ENCODE measurements at places on chromosomes 4 and X.

- no peaks in the 10 kb centered on the region for H3K27me3 ChIP-seq
- no peak overlapping the region for H3K4me3 ChIP-seq
- no peak overlapping the region for H3K27ac ChIP-seq
- no peak for DNase-seq
- no peaks in the 10 kb centered on the region for H3K4me1 ChIP-seq
Observed at GRCh38 chr4:140968371-140968770, 164.9 kb downstream of the RNF150 start.

DNA sequence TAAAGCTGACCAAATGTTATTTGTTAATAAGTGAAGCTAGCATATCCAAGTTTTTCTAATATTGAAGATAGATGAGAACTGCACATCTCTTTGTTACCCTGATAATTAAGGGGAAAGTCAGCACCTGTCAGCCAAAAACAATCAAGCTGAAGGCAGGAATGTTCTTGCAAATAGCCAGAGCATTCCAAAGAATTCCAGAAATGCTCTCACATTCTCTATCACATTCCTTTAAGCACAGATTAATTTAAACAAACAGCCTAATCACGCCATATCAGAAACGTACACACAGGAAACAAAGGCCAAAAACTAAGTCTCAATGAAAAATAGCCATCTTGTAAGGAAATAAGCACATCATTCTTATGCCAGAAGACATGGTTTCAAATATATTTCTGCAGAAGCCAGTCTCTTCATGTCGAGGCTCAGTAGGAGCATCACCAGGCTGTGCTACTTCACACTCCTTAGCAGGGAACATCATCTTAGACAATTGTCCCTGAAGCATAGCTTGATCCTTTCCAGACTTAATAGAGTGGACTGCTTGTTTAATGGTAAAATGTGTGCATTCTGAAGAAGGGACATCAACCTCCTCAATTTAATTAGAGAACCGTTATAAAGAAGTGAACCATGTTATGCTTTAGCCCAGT is 252.9 kb upstream of the TTC29 start:
- H3K4me1 ChIP-seq: no peaks in the 10 kb centered on the region
- H3K36me3 ChIP-seq: no peaks in the 10 kb centered on the region
- H3K27ac ChIP-seq: no peak overlapping the region
- no peak overlapping the region for H3K4me3 ChIP-seq
- DNase-seq: no peak

GRCh38 chr4:133775881-133776280 is 425.7 kb downstream of the PABPC4L start:
- no peaks in the 10 kb centered on the region for H3K4me1 ChIP-seq
- H3K27me3 ChIP-seq: no peaks in the 10 kb centered on the region
- H3K4me3 ChIP-seq: no peak overlapping the region
- H3K27ac ChIP-seq: no peak overlapping the region
- DNase-seq: no peak
- no peaks in the 10 kb centered on the region for H3K36me3 ChIP-seq

GRCh38 chr4:14787894-14788293 is 214.4 kb upstream of the CPEB2 start:
- H3K4me1 ChIP-seq: no peaks in the 10 kb centered on the region
- no peak for DNase-seq
- no peaks in the 10 kb centered on the region for H3K36me3 ChIP-seq
- no peaks in the 10 kb centered on the region for H3K27me3 ChIP-seq
- no peak overlapping the region for H3K27ac ChIP-seq

DNA sequence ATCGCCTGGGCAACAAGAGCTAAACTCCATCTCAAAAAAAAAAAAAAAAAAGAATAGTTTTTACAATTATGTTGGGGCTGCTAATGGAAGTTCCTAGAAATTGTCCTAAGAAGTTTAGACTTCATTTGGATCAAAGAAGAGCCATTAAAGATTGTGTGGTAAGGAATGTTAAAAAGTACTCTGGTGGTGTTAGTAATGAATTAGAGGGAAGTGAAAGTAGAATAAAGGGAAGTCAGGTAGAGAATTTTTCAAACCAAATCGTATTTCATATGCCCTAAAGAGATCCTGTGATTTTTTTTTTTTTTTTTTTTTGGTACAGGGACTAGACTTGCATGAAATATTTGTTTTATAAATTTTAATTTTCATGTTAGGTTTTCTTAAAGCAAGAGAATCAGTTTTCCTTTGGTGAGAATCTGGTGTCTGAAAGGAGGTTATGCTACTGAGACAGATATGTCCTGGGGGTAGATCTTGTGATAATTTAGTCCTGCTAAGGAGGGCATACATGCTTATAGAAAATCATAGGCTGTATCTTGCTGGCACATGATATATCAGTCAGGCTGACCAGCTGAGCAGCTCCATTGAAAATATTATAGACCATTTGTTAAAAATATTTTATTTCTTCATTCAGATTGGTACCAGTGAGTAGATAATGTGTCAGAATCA is 10.7 kb downstream of the SEC24B start:
- no peak overlapping the region for H3K27ac ChIP-seq
- peaks cover 37% of the 10 kb centered on the region for H3K4me1 ChIP-seq
- peaks cover under 1% of the 10 kb centered on the region for H3K36me3 ChIP-seq
- H3K27me3 ChIP-seq: no peaks in the 10 kb centered on the region
- DNase-seq: no peak

DNA sequence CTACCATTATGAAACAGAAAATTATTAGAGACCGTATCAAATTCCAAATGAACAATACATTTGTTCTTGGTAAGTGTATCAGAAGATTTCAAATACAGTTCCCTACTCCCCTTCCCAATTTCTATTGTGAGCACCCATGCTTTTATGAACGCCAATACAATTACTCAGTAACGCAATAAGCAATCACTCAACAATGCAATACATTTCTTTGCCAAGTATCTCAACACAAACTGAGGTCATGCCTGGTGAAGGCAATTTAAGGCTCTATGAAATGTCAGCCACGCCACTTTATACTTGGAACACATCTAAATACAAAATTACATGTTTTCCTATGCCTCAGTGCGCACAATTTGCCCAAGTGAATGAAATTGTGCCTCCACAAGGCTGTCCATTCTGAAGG is 712 bp downstream of the PNPLA4 start:
- H3K4me1 ChIP-seq: no peaks in the 10 kb centered on the region
- no peak for DNase-seq
- H3K27me3 ChIP-seq: no peaks in the 10 kb centered on the region

Measured in upper lobe of right lung (tissue), 1 donor.